ENCODE measurements at places on chromosomes 6 and 20.

- no peak for DNase-seq
Observed at GRCh38 chr6:41255110-41255509, 27.0 kb downstream of the TREML4 start.

DNA sequence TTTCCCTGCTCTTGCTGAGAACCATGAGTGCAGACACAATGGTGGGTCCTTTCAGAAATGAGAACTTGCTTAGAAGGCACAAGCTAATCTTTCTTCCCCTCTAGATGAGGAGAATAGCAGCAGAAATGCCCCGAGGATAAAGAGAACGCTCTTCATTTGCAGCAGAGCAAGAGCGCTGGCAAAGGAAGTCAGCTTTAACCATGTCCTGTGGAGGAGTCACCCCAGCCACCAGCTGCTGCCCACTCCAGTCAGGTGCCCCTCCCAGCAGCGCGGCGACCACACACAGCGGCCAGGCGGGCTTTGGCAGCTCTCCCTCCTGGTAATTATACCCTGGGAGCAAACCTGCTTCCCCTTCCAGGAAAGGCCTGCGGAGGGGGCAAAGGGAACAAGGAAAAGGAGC lies 42.4 kb upstream of the EMILIN3 start:
- DNase-seq, result no peak

- DNase-seq, result no peak
Observed at GRCh38 chr20:16314320-16314719, 258.9 kb downstream of the KIF16B start.

- no peak for DNase-seq
Observed at GRCh38 chr6:50819904-50820868, 1.5 kb downstream of the TFAP2B start.
